ENCODE measurements at places on chromosomes 13 and 19.

DNA sequence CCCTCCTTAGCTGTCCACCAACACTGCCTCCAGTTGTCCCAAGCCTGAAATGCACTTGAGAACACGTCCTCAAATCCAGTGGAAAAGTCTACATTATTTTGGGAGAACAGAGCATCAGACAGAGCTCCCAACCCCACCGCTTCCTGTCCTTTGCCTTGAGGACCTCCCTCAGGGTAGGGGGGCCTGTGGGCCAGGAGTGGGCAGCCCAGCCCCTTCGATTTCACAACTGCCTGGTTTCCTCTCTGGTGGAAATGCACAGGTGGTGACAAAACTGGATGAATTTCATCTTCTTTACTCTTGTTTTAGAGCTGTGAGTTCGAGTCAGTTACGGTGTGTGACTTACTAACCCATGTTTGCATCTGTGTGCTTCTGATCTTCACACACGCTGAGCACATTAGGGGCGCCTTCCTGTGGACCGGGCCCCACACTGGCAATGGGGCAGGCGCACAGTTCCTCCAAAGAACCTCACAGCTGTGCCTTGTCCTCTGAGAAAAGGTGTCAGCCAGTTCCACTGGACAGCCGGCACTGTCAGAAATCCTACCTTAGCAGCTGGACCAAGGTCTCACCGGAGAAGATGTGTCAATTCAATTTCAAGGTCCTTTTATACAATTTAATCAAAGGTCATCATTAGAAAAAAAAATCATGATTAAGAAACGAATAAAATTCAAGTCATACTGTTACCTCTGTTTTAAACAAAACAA lies 80.2 kb downstream of the IRS2 start:
- no peak for DNase-seq

GRCh38 chr13:100115693-100116254 lies 26.9 kb downstream of the PCCA start:
- no peak for DNase-seq

- DNase-seq = no peak
These were observed 30.8 kb downstream of the SOX1 start for GRCh38 chr13:112097770-112098169.

GRCh38 chr19:47111006-47111621 lies 2.5 kb downstream of the ZC3H4 start:
- DNase-seq = no peak

GRCh38 chr13:32863596-32863995 lies 152.6 kb upstream of the KL start:
- DNase-seq = no peak

GRCh38 chr13:33543631-33544265 lies 258.2 kb upstream of the STARD13 start:
- no peak for DNase-seq

DNA sequence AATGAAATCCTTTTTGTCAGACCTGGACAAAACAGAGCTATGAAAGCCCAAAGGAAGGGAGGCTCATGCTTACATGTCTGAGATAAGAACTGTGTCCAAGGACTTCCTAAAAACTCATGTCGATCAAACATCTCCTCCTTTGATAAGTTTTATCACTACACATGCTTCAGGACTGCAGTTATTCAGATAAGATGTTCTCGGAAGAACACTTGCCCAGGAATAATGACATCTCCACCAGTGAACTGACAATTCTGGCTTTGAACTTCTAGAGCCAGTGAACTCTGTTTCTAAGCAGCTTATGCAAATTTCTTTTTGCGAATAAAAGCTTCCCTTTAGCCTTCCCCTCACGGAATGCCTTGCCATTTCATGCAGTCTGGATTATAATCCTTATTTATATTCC lies 561.6 kb downstream of the TBC1D4 start:
- no peak for DNase-seq

DNA sequence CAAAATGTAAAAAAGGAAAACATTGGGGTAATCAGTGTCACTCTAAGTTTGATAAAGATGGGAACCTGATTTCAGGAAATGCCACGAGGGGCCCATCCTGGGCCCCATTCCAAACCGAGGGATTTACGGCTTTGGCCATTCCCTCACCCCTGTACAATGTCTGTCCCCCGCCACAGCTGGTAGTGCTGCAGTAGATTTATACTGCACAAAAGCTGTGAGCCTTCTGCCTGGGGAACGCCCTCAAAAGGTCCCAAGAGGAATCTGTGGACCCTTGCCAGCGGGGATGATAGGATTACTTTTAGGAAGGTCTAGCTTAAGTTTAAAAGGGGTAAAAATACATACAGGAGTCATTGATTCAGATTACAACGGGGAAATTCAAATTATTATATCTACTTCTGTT lies 173.4 kb upstream of the SGCG start:
- no peak for DNase-seq

- no peak for DNase-seq
These were observed 906 bp downstream of the FXYD5 start for GRCh38 chr19:35155441-35155840.

- DNase-seq = no peak
These were observed 413.7 kb downstream of the DCT start for GRCh38 chr13:94065741-94066140.

DNA sequence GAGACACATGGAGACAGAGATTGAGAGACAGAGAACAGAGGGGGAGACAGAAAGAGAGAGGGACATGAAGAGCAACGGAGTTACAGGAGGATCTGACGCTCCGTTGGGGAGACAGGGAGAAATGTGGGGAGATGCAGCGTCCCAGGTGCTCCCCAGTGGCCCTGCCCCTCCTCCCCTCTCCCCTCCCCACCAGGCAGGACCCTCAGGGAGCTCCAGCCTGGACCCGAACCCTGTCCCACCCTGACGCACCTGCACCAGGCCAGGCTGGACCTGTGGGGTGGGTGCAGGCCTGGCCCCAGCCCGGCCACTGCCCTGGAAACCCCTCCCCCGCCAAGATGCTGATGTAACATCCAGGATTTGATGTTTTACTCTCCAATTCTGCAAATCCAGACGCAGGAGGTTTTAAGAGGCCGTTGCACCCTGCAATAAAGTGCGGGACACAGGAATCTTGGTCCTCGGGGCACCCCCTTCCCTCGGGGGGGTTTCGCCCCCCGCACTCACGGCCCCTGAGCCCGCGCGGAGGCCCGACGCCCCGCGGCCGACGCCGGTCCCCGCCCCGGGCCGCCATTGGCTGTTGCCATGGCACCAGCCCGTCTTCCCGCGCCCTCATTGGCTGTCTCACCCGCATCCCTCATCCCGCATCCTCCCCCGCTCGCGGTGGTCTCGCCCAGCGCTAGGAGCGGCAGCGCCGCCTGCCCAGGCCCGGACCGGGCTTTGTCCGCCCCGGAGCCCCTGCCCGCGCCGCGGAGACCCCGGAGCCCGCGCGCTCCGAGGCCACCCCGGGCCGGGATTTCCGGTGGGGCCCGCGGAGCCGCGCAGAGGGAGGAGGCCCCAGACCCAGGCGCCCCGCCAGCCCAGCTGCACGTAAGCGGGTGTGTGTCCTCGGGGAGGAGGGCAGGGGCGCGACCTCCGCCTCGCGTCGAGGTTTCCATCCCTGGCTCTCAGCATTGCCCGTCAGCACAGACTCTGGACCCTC lies at the start of gene APC2:
APC2 (plus strand) TSS at position 655 of the 976 bp plus-strand sequence. CDS start 2,881 bp downstream, outside the sequence.
- DNase-seq = no peak

DNA sequence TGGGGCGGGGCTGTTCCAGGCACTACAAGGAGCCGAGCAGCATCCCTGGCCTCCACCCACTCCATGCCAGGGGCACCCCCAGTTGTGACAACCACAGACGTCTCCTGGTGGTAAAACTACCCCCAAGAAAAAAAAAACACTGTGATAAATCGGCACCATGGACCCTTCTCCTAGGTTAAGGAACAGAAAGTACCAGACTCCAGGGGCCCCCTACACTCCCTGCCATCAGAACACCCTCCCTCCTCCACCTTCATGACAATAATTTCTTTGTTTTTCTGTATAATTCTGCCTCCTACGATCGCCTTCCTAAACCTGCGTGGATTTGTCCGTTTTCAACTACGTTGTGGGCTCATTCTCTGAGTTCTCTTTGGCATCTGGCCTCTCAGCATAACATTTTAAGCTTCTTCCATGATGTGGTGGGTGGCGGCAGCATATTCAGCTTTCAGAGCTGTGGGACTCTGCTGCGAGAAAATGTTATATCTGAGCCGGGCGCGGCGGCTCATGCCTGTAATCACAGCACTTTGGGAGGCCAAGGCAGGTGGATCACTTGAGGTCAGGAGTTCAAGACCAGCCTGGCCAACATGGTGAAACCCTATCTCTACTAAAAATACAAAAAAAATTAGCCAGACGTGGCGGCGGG lies 8.6 kb downstream of the TLE2 start:
- DNase-seq = no peak

DNA sequence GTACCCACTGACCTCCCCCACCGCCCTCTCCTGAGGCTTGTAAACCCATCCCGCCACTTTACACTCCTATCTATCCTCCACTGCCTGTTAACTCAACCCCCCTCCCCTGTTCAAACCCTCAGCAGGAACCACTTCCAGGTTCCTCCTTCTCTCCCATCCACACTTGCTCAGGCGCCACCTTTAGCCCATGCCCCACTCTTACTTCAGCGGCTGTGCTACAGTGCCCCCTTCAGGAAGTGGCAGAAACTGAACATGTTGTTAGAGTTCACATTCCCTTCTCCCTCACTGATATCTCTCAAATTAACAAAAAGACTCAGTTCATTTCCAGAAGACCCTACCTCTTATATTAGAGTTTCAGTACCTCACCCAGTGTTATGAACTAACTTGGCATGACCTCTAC lies 49.4 kb downstream of the ZNF91 start:
- DNase-seq = no peak

- DNase-seq = no peak
These were observed 13.4 kb upstream of the SLC44A2 start for GRCh38 chr19:10611907-10612306.

All from NCI-H1436 treated with DMSO at 0.1 percent for 48 hours (cell line).